ENCODE measurements at places on chromosomes 2 and 18.

GRCh38 chr2:23542230-23542789, 157.3 kb downstream of the KLHL29 start:
- no peak for DNase-seq

GRCh38 chr2:204643326-204643725, 98.1 kb downstream of the PARD3B start:
- no peak for DNase-seq

DNA sequence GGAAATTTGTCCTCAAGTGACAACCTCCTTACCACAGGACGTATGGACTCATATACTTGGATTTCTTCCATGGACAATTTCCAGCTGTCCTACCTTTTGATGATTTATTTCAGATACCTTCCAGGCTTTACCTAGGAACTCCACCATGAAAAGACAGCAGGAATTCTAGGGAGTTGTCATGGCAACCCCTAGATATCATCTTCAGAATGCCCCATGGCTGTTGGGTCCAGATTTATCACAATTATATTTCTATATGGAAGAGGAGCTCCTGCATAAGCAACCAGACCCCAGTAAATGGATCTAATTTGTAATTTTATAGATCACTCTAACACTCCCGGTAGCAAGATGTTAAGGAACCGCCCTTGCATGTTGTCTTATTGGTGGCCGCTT, 102.3 kb upstream of the ZNF521 start:
- DNase-seq: no peak

DNA sequence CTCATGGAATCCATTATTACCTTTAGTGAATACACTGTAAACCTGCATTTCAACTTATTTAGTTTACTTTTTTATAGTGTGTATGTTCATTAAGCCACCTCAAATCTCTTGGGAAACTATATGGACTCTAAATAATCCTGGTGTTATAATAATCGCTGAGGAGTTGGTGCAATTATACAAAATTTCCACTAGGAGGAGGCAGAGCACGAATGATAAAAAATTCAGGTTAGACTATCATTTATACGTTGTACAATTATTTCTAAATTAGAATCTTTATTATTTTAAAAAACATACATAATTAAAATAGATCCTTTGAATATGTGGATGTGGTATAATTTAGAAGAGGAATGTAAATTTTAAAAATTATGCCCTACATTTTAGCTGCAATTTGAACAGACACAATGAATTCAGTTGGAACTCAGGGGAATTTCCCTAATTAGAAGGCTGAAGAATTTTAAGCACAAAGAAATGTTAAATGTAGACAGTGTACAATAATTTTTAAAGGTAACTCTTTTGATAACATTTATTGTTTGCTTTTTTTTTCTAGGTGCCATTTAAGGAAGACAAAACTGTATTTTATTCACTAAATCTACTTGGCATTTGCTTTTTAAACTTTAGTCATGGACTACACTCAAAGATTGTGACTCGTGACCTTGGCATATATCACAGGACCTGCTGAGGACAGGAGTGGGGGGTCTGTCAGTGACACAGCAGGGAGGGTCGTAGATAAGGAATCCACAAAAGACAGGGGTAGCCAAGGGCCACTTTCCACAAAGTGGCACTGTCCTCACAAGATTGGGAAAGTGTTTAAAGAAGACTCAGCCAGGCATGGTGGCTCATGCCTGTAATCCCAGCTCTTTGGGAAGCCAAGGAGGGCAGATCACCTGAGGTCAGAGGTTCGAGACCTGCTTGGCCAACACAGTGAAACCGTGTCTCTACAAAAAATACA, 45.5 kb downstream of the RAB12 start:
- no peak for DNase-seq
